ENCODE measurements at places on chromosomes 13 and 19.

DNA sequence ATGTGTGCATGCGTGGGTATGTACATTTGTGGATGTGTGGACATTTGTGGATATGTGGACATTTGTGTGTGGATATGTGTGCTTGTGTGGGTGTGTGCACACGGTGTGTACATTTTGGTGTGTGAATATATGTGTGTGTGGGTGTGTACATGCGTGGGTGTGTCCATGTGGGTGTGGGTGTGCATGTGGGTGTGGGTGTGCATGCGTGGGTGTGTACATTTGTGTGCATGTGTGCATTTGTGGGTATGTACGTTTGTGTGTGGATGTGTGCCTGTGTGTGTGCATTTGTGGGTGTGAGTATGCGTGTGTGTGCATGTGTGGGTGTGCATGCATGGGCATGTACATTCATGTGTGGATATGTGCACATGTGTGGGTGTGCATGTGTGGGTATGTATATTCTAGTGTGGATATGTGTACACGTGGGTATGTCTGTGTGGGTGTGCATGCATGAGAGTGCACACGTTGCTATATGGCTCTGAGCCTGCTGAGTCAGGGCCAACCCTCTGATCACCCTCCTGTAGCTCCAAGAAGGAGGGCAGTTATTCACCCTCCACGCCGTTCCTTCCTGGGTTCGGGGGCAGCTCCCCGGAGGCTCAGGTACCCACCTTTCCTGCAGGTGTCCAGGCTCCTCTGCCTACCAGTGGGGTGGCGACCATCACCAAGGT lies 20.3 kb downstream of the COMP start:
- DNase-seq: no peak

DNA sequence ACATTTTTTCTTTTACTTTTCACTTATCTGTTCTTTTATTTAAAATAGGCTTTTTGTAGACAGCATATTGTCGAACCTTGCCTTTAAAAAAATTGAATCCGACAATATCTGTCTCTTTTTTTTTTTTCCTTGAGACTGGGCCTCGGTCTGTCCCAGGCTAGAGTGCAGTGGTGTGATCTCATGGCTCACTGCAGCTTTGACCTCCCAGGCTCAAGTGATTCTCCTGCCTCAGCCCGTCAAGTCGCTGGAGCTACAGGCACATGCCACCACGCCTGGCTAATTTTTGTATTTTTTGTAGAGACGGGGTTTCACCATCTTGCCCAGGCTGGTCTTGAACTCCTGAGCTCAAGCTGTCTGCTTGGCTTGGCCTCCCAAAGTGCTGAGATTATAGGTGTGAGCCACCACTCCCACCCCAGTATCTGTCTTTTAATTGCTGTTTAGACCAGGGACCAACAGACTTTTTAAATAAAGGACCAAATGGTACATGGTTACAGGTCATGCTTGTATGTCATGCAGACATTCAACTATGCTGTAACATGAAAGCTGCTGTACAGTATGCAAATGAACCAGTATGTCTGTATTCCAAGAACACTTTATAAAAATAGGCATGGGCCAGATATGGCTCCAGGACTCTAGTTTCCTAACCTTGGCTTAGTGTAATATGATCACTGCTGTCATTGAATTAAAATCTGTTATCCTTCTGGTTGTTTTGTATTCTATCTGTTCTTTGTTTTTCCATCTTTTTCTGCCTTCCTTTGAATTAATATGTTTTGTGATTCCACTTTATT lies 80.3 kb downstream of the GJA3 start:
- DNase-seq: no peak

DNA sequence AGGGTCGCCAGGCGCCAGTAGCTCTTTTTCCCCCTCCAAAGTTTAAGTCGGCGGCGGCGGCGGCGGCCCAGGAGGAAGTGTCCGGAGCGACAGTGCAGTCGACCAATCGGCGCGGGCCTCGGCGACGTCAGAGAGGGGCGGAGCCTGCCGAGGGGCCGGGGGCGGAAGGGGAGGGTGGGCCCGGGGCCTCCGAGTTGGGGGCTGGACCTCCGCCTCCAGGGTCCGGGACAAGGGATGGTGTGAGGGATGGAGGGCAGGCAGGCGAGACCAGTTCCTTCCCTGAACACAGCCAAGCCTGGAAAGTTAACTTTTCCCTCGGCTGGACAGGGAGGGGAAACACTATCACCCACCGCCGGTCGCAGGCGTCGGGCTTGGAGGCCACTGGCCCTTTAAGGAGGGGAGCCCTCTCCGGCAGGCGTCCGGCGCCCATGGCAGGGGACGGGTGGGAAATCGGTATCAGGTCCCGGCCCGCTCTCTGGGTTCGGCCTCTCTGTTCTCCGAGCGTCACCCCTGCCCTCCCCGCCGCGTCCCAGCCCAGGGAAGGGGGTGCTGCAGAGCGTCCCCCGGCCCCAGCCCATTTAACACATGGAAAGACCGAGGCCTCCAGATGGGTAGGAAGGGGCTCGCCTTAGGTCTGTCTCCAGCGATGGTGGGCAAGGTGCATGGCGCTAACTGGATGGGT lies at the start of gene PRKD2:
Gene PRKD2, minus strand, starts transcription at position 81 of the 682 bp plus-strand sequence. CDS start 744 bp downstream, outside the sequence.
- no peak for DNase-seq

GRCh38 chr13:104006625-104007075 lies 940.4 kb upstream of the SLC10A2 start:
- DNase-seq: no peak
